Right cardiac atrium (tissue), 5 donors: ENCODE measurements at places on chromosomes 16 and 17. TPM values are rescaled to one million over a fixed set of nuclear protein-coding genes. Genes with fewer than 3 reads are reported as not detected.

The KRT31 gene
- not detected for polyA plus RNA-seq

- peak; percentile 72 for DNase-seq
Measured at GRCh38 chr17:19238167-19238505, 970 bp downstream of the EPN2 start.

DNA sequence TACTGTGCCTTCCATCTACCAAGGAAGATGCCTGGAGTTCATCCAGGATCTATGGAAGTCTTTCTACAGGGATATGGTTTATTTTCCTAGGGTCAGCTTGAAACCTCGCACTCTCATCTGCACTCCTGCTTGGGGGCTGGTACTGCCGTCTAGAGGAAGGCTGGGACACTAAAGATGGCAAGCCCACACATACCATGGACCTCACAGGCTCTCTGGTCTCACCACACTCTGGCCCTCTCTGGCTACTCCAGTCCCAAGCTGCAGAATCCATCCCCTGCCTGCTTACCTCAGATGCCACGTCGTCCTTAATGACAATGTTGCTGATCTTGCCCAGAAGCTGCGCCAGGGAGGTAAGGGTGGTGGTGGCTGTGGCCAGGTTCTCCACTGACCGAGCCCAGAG, 2.1 kb upstream of the UNC119 start:
- DNase-seq: no peak

- DNase-seq: no peak
Measured at GRCh38 chr16:88809676-88810165, 2.0 kb downstream of the APRT start.
